Brain (organoid and tissue), 16 donors: ENCODE measurements at places on chromosomes 4 and X.

GRCh38 chr4:16169490-16169889 lies 56.8 kb downstream of the TAPT1 start:
- no peak for DNase-seq

DNA sequence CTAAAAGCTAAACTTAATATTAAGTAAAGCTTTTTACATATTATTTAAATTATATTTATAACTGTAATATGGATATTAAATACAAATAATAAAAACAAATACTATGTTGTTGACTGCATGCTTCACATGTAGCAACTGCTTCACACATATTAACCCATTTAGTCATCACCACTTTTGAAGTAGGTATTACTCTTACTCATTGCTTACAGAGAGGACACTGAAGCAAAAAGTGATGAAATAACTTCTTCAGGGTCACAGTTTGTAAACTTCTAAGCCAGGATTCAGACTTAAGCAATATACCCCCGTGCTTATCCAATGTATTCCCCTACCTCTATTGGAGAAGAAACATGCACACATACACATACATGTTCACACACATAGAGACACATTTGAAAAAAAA lies 166.6 kb downstream of the DKK2 start:
- no peak for DNase-seq

- DNase-seq = no peak
These were observed 8.4 kb upstream of the MAB21L2 start for GRCh38 chr4:150573534-150573933.

GRCh38 chrX:107348051-107348450 lies 101.4 kb upstream of the FRMPD3 start:
- no peak for DNase-seq

- no peak for DNase-seq
These were observed 685 bp downstream of the COMMD8 start for GRCh38 chr4:47462799-47463234.
